BE2C (cell line): ENCODE measurements at places on chromosomes 4 and X.

GRCh38 chr4:81642543-81642942 is 170.8 kb upstream of the RASGEF1B start:
- DNase-seq, result no peak

- DNase-seq, result no peak
These were observed 313.0 kb downstream of the AFF2 start for GRCh38 chrX:148813422-148813821.

- DNase-seq, result no peak
These were observed 373.3 kb downstream of the IDS start for GRCh38 chrX:149131774-149132173.

DNA sequence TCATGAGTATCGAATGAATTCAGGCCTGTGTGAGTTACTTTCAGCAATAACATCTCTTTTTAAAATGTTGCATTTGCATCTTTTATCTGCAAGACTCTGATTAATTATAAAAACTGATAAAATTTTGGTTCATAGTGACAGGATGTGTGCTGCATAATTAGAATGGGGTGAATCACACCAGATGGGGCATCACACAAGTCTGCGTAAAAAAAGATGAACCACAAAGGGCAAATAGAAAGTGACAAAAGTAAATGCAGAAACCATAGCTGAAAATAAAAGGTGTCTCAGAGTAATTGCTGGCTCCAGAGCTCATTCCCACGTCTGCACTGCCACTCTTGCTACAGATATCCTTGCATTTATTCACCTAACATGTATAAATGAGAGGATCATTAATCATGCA is 131.1 kb downstream of the HS3ST1 start:
- no peak for DNase-seq

GRCh38 chr4:11074581-11075241 is 354.0 kb downstream of the HS3ST1 start:
- DNase-seq, result no peak

DNA sequence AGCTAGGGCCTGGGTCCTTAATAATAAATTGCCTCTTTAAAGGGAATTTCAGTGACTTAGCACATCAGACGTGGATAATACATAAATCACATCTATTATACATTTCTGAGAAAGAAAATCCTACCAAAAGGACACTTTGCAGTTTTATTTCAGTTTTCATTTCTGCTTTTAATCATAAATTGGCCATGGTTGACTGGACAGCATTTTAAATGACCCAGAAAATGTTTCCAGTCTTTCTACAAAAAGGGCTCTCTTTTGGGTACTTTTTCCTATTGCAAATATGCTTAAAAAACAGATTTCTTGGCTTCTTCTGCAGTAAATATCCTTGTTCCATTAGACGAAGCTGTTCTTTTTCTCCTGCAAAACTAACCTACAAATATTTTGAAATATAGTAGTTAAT is 41.4 kb upstream of the LPAR4 start:
- DNase-seq, result no peak

DNA sequence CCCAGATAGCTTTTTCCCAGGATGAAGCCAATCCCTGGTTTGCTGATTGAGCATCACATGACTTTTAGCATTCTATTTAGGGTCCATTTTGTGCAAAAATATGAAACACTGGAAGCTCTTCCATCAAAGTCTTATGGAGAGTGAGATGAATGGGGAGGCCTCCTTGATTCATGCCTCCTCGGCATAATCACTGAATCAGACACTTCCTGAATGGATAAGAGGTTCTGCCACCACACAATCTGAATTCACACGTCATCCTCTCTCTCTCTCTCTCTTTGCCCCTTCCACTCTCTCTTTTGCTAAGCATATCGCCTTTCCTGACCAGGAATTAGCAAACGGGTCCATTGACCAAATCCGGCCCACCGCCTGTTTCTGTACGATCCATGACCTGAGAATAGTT is 68.7 kb downstream of the CRMP1 start:
- no peak for DNase-seq

GRCh38 chr4:151859641-151860040 is 98.8 kb upstream of the GATB start:
- no peak for DNase-seq

DNA sequence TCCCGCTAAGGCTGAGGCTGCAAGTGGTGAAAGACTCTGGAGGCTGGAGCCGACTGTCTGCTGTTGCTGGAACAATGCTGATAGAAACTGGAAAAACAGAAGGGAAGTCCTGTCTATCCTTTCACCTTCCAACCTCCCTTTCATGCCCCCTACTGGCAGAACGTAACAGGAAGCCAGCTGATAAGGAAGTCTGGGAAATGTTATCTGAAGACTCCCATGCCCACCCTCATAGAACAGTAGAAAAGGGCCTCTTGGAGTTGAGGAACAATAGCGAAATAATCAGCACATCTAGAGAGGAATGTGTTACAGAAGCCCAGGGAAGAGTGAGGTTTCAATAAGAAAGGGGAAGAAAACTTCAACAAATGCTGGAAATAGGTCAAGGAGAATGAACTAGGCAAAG is 117.1 kb upstream of the DKK2 start:
- DNase-seq, result peak; percentile 46

DNA sequence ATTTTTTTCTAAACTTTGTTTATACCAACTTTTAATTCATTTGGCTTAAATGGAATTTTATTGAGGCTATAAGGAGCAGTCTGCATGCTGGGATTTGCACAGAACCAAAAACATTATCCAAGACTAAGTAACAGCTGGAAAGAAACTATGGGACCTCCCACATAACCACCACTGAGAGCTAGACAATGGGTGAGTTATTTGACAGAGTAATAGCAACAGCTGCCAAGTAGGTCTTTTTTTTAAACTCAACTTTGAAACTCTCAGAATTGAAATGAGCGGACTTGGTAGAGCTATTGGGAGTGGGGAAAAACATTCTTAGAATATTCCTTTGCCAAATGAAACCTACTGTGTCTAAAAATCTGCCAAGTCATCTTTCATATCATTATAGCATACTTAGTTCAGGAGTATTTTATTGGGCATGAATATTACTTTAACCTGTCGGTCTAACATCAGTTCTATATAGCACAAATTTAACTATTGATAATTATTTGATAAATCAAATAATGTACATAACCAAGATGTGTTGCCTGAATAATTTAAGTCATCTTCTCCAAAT is 1428.0 kb downstream of the PCDH7 start:
- DNase-seq, result no peak

DNA sequence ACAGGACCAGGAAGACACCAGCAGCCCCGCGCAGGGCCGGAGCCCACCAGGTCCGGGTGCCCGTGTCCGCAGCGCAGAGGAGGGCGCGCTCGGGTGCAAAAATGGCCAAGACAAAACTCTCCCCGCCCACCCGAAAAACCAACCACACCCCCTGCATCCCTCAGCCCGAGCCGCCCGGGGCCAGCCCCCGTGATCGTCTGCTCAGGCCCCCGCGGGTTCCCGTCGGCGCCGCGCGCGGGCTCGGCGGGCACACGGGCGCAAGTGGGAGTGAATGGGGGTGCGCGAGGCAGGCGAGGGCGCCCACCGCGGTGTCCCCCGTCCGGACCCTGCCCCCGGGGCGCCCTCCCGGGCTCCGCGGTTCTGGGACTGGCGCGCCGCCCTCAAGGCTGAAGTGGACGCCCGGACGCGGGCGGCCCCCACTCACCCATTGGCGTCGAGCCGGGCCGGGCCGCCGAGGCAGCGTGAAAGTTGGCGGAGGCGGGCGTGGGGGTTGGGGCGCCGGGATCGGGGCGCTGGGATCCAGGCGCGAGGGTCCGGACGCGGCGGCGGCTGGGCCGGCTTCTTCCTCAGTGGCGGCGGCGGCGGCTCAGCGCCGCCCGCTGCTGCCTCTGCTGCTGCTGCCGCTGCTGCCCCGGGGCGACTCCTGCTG is 393 bp downstream of the SH3KBP1 start:
- no peak for DNase-seq

DNA sequence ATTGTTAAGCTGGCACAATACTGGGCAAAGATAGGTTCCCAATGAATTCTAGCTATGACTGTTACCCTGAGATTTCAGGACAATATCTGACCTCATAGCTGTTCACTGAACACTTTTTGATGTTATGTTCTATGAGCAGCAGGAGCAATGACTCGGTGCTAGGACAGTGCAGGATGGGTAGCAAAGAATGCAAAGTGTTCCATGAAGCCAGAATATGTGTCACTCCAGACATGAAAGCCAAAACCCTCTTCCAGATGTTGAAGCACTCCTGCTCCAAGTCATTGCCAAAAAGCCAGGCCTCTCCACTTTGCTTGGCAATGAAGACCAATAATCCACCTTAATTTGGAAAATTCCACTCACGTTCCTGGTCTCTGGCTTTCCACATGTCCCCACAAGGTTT is 300.9 kb upstream of the CPEB2 start:
- DNase-seq, result no peak

- no peak for DNase-seq
These were observed 60.7 kb upstream of the KDR start for GRCh38 chr4:55186123-55186522.

GRCh38 chr4:4457803-4458553 is 71.1 kb downstream of the NSG1 start:
- no peak for DNase-seq

GRCh38 chrX:104310090-104310489 is 55.4 kb upstream of the ESX1 start:
- no peak for DNase-seq

DNA sequence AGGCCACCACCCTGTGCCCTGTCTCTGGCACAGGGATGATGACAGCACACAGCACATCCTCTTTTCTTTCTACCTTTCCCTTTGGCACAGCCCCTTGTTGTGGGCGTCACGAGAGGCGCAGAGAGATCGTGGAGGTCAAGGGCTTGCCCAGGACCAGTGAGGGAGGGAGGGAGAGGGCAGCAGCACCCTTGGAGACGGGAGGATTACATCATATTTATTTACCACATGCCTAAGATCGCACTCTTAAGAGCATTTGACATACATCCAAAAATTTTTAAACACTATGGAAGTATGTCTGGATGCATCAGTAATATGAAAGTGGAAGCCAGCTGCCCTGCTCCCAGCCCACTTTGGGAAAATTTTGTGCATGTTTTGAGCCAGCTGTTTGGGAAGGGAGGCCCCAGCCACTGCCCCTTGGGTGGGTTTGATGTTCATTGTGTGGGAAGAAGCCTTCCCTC is 12.7 kb downstream of the WFS1 start:
- no peak for DNase-seq

GRCh38 chr4:16617435-16617834 is 281.0 kb downstream of the LDB2 start:
- no peak for DNase-seq

DNA sequence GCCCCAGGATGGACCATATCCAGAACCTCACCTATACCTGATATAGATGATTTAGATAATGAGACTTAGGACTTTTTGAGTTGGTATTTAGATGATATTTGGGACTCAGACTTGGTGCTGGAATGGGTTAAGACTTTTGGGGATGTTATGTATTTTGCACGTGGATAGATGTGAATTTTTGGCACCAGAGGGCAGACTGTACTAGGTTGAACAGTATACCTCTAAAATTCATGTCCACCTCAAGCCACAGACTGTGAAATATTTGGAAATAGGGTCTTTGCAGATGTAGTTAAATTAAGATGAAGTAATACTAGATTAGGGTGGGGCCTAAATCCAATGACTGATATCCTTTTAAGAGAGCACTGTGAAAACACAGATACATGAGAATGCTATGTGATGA is 15.6 kb downstream of the RBM41 start:
- DNase-seq, result no peak

- DNase-seq, result no peak
These were observed 79.8 kb downstream of the NAT8L start for GRCh38 chr4:2138846-2139500.

DNA sequence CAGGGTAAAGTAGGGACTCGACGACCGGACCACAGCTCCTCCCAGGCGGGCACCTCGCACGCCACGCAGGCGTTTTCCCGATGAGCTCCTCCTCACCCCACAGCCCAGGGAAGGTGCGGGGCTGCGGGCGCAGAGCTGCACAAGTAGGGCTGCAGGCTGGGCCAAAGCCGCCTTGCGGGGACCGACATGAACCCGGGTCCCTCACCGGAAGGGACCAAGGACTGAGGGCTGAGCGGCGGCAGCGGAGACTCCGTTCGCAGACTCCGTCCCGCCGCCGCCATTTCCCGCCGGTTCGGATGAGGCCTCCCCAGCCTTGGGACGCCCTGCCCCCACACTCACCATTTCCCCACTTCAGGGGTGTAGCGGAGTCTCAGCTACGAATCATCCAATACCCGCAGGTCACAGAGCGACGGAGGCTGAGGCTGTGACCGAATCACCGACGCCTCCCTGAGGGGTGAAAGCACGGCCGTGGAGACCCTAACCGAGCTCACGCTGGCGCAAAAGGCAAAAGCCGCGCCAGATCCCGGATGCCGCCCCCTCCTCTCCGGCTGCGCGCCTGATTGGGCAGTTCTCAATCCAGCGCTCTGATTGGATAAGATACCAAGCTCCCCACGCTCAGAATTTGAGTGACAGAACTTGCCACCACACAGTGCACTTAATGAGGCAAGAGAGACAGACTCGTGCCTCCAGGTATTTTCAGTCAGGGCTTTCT is at the start of gene ZNF732:
ZNF732 (minus strand) TSS at position 506 of the 712 bp plus-strand sequence; CDS start at position 342, 164 bp downstream.
- peak; percentile 66 for DNase-seq

DNA sequence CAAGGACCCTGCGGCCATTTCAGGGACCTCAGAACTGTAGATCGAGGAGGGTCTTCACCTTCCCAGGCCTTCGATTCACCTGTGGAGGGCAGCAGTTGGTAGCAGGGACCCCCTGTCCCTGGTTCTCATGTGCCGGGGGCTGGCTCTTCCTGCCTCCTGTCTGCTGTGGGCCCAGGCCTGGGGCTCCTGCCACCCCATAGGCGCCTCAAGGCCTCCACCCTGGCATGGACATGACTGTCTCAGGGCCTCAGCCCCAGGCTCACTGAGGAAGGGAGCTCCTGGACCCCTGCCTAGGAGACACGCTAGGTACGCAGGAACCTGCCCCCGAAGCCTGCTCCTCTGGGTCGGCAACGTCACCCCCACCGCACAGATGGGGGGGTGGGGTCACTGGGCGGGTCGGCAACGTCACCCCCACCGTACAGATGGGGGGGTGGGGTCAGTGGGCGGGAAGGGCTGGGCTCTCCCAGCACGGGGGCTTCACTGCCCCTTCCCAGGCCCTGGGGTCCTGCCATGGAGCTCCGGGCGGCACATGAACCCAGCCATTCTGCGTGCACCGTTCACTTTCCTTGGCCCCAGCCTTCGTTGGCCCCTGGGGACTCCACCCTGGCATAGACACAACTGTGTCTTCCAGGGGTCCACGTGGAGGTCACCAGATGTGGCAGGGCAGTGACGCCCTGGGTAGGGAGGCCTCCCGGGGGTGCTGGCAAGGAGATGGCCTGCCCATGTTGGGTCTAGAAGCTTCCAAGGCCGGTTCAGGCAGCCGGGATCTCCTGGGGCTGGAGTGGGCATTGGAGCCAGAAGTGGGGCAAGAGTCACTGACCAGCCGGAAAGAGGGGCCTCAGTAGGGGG is 3.5 kb upstream of the HGFAC start:
- no peak for DNase-seq

GRCh38 chr4:21948347-21949072 is at the start of gene KCNIP4:
Gene KCNIP4, minus strand, starts transcription at chr4:21948772.
- DNase-seq, result peak; percentile 37
